ENCODE measurements at places on chromosomes 5 and 9.
A peak's percentile ranks its signal among the peaks of the same experiment; 100 is the strongest.

- DNase-seq, result no peak
These were observed 2.4 kb downstream of the CCL28 start for GRCh38 chr5:43409809-43410271.

DNA sequence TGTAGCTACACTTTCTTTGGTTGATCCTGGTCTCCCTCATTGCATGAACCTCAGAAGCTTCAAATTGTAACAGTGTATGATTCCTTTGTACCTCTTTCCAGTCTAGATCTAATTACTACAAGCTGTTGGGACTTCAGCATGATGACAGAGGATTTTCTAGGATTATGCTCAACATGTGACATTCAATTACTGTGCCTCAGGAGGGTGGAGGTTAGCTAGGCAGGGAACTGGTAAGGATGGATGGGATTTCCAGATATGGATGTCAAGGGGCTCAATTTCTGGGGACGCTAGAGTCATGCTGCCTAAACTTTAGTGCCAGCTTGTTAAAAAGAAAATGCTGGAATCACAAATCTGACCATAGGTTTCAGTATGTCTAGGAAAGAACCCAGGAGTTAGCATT, 29.2 kb upstream of the GLRA1 start:
- DNase-seq, result no peak

GRCh38 chr5:593511-593910, 18.6 kb upstream of the CEP72 start:
- no peak for DNase-seq

GRCh38 chr9:97593960-97594359, 39.2 kb downstream of the TSTD2 start:
- DNase-seq, result no peak

DNA sequence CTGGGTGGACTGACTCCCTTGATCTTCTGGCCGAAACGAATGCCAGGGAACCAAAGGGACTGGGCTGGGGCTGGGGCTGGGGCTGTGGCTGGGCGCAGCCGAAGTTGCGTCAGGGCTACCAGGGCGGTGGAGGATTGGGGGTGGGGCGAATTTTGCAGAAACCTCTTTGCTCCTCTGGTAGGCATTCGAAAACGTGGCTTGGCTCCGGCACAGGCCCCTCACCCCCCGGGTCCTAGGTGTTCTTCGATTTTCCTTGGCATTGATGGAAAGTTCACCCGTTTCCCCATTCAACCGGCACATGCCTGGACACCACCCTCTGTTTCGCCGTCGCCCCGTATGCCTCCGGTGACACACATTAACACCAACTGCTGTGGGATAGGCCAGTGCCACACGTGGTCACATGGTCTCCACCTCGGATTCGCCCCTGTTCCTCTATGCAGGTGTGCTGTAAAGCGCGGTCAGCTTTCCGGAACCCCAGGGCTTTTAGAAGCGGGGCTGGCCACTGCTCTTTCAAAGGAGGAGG, 477.1 kb downstream of the SPATA31A7 start:
- DNase-seq, result no peak

DNA sequence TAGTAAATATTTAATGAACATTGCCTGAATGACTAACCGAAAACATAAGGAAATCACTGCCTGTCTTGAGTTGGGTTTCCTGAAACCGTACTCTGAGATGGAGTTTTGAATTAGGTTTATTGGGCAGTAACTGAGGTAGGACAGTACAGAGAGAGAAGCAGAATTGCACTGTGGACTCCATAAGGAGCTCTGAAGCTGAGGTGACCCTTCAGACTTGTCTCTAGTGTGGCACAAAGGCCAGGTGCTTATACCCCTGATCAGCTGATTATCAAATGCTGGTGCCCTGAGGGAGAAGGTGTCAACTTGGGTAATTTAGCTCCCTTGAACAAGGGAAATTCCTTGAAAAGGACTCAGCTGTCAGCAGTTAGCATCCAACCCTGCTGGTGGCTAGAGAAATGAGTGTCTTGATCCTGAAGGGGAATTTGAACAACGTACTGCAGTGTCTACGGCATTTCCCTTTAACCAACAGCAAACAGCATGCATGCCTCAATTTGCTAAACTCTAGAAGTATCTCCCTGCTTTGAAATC, 135.0 kb upstream of the SMARCA2 start:
- DNase-seq, result no peak

- no peak for DNase-seq
These were observed 7.5 kb downstream of the KIAA1958 start for GRCh38 chr9:112494153-112494552.

GRCh38 chr5:75753182-75753581, 35.9 kb upstream of the POC5 start:
- no peak for DNase-seq

GRCh38 chr5:94689908-94690307, 71.4 kb downstream of the SLF1 start:
- no peak for DNase-seq

DNA sequence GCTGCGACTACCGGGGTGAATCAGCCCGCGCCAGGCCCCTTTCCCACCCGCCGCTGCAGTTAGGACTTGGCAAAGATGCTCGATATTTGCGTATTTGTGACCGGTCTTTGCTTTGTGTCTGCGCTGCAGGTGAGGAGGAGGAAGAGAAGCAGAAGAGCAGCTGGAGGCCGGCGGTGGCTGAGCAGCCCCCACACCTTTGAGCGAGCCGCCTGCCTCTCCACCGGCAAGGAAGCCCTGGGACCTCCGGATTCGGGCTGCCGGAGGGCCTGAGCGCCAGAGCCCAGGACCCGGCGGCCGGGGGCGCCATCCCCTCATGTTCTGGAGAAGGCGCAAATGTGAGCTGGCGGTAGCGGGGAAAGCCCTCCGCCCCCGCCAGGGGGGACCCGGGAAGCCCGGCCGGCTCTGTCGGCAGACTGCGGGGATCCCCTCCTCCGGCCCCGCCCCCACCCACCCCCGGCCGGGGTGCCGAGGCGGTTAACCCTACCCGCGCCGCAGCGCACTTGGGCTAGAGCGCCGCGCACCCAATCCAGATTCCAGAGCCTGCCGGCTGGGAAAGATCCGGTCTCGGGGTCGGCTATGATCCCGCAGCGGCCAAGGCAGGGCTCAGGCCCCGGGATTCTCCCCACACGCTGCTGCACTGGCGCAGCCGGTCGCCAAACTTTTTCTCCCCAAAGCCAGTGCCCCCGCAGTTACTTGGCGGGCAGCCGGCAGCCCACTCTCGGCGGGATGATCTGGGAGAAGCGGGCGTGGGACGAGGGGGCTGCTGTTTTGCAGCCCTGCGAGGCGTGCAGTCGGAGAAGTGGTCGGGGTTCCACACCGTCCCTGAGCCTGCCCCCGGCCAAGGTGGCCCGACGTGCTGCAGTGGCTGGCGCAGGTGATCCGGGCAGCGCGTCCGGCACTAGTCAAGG, 800 bp upstream of the KCNN2 start:
- DNase-seq, result peak; percentile 61

DNA sequence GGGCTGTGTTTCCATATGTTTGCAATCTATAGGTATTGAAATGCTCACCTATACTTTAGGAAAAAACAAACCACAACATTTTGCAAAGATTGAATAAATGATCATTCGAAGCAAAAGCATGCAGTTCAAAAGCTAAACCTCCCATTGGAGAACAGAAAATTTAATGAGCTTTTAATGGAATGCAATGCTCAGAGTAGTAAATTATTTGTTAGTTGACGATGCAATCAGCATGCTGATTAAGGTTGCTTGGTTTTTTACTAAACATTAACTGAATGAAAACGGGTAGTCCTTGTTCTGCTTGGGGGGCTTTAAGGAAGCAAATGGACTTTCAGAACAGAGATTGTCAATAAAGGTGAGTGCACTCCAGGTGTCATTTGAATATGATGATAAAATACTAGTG, 123.3 kb upstream of the TMEM161B start:
- no peak for DNase-seq

GRCh38 chr9:135864447-135865049, 42.8 kb downstream of the CAMSAP1 start:
- DNase-seq, result peak; percentile 74

DNA sequence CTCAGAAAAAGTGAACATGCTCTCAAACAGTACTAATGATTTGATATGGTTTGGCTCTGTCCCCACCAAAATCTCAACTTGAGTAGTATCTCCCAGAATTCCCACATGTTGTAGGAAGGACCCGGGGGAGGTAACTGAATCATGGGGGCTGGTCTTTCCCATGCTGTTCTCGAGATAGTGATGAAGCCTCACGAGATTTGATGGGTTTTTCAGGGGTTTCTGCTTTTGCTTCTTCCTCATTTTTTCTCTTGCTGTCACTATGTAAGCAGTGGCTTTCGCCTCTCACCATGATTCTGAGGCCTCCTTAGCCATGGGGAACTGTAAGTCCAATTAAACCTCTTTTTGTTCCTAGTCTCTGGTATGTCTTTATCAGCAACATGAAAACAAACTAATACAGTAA, 401.3 kb downstream of the BNC2 start:
- no peak for DNase-seq

DNA sequence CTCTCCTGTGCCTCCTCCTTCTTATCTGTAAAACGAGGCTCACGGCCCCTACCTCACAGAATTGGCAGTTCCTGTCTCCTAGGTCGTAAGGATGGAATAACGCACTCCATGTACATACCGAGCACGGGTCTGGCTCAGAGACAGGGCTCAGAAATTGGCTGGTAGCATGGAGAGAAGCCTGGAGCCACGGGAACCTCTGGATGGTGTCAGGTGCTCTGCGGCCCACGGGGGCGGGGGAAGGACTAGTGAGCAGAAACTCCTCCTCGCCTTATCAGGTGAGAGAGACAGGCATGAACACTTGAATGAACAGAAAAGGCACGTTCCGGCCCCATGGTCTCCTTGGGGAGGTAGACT, 15.4 kb upstream of the C5orf47 start:
- no peak for DNase-seq

- no peak for DNase-seq
These were observed 162.2 kb downstream of the EBF1 start for GRCh38 chr5:158937381-158937952.

DNA sequence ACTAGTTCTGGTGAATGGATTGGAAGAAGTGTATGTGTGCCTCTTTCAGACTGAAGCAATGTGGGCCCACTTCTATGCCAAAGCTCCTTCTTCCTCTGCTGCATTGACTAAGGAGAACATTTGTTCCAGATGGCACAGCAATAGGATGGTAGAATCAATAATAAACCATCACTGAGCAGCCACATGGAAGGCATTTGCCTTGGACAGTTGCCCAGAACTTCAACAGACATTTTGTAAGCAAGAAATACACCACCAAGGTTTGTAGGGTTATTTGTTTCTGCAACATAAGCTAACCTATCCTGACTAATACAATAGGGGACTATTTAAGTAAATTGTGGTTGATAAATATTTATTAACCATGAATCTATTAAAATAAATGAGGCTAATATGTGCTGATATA, 37.7 kb upstream of the CSNK1G3 start:
- DNase-seq, result no peak

GRCh38 chr9:128701227-128701854, 962 bp upstream of the PKN3 start:
- DNase-seq, result peak; percentile 27

- DNase-seq, result no peak
These were observed 57.9 kb upstream of the FBXW11 start for GRCh38 chr5:172064358-172064757.

GRCh38 chr9:136220017-136220729, 15.2 kb upstream of the LHX3 start:
- DNase-seq, result no peak

GRCh38 chr9:126724226-126724625, 80.6 kb upstream of the ZBTB43 start:
- DNase-seq, result no peak

- DNase-seq, result no peak
These were observed 57.5 kb upstream of the GNAQ start for GRCh38 chr9:78089111-78089510.

- no peak for DNase-seq
These were observed 317.3 kb downstream of the GADD45G start for GRCh38 chr9:89922099-89922498.

DNA sequence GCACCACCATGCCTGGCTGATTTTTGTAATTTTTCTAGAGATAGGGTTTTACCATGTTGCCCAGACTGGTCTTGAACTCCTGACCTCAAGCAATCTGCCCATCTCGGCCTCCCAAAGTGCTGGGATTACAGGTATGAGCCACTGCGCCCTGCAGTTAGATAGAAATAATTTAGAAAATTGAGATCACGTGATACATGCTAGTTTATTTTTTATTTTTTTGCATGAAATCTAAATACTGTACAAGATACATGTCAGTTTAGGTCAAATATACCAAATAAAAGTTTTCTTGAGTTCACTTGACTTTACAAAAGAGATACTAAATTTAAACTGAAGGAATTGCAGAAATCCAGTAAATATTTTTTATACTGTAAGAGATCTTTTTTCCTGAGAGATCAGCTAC, 304.2 kb downstream of the YTHDC2 start:
- no peak for DNase-seq

GRCh38 chr9:74953235-74953751, 581 bp upstream of the C9orf40 start:
- DNase-seq, result no peak

- peak; percentile 3 for DNase-seq
These were observed 7.2 kb upstream of the LCN2 start for GRCh38 chr9:128142061-128142460.

GRCh38 chr9:126883636-126884035, 23.2 kb downstream of the ZBTB34 start:
- no peak for DNase-seq

- no peak for DNase-seq
These were observed 29.4 kb upstream of the TAL2 start for GRCh38 chr9:105632807-105633206.

DNA sequence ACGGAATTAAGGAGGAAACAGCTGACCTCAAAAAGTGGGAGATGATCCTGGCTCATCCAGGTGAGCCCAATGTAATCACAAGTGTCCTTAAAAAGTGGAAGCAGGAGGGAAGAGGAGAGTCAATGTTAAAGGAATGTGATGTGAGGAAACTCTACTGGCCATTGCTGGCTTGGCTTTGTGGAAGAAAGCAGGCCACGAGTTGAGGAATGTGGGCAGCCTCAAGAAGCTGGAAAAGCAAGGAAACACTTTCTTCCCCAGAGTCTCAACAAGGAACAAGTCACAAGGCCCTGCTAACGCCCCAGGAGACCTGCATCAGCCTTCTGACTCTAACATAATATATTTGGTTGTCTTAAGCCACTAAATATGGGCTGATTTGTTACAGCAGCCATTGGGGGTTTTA, 252.8 kb downstream of the PSAT1 start:
- DNase-seq, result no peak

DNA sequence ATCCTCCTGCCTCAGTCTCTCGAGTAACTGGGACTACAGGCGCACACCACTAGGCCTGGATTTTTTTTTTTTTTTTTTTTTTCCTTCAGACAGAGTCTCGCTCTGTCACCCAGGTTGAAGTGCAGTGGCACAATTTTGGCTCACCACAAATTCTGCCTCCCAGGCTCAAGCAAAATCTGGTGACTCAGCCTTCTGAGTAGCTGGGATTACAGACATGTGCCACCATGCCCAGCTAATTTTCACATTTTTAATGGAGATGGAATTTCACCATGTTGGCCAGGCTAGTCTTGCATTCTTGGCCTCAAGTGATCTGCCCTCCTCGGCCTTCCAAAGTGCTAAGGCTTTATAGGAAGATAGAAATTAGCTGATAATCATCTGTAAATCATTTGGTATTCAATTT, 43.9 kb downstream of the NSA2 start:
- DNase-seq, result no peak

GRCh38 chr5:173246135-173246495, 11.1 kb upstream of the NKX2-5 start:
- no peak for DNase-seq

- peak; percentile 7 for DNase-seq
These were observed 28.9 kb downstream of the ARHGEF28 start for GRCh38 chr5:73654819-73655318.

GRCh38 chr5:146049704-146050026, 55.7 kb downstream of the PLAC8L1 start:
- DNase-seq, result no peak

Data from posterior cingulate gyrus (tissue), 11 donors.